Umbilical cord (tissue), 2 donors: ENCODE measurements at places on chromosomes 1 and 21.

DNA sequence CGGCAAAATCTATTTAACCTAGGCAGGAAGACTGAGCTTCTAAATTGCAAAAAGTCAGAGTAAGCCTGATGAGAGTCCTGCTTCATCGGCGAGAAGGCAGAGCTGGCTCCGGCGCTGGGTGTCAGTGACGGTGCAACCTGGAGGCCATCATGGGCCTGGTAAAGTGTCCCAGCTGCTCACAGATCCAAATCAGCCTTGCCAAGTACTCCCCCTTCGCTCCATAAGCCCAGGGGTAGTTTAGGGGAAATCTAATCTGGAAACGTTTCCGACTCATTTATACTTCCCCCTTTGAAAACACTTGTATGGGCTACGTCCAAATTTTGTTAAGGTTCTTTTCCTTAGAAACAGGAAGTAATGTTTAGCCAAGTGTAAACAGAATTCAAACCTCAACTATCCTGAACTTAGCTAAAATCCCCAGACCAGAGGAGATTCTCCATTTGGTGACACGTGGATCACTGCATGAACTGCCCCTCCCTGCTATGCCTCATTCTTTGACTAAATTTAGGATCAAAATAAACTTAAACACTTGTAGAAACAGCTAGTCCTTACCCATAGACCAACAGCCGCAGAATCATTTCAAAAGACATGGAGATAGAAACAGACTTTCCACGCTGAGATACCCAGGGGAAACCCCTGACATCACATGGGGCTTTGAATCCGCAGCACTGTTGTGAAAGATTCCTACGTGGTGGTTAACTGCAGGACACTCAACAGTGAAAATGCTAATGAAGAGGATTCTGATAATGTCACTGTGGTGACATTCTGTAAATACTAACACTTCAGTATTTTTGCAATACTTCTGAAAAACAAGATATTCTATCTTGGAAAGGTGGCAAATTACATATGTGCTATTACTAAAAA is 172.7 kb downstream of the TGFBR3 start:
- peak; percentile 78 for DNase-seq

DNA sequence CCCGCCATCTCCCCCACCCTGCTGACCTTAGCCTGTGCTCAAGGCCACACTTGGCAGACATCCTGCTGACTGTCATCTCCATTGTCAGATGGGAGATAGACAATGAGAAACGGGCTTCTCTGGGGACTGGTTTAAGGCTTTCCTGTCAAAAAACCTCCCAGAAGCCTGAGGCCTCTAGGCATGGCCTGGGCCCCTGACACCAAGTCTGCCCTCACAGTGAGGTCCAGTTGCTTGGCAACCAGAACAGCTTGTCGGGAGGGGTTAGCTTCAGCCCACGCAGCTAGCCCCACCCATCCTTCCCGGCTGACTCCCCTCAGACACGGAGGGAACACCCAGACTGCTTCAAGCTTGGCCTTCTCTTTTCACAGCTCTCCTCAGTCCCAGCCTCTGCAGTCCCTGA is 11.0 kb downstream of the PLEKHA6 start:
- peak; percentile 97 for DNase-seq

DNA sequence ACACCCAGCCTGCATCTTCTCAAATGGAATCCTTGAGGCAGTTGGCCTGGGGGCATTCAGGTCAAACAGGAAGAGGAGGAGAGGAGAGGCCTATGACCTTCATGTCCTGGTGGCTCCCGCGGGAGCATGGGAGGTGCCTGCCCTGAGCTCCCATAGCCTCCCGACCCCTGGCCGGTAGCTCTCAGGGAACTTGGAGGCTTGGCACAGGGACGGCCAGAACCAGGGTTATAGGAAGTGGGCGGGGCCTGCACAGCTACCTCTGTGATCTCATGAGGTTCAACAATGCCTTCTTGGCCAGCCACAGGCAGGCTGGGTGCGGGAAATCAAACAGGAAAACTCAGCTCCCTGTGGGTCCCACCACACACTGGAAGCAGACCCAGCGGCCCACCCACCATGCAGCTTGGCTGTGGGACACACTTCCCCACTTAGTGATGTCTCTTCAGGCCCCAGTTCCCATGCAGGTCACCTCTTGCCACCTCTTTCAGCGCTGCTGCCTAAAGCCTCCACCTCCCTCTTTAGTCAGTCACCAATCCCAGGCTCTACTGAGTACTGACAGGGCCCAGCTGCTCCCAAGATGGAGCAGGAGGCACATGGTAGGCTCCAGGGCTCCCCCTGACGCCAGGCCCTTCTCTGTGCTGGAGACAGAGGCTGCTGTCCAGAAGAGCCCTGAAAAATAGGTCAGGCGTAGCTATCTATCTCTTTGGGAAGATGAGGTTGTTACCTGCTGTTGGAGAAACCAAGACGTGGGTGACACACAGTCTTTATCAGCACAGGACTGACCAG is at the start of gene SLFNL1:
Gene SLFNL1 (minus strand): TSS at position 200 of the 783 bp plus-strand sequence. CDS start 1,065 bp downstream, outside the sequence.
- peak; percentile 26 for DNase-seq

DNA sequence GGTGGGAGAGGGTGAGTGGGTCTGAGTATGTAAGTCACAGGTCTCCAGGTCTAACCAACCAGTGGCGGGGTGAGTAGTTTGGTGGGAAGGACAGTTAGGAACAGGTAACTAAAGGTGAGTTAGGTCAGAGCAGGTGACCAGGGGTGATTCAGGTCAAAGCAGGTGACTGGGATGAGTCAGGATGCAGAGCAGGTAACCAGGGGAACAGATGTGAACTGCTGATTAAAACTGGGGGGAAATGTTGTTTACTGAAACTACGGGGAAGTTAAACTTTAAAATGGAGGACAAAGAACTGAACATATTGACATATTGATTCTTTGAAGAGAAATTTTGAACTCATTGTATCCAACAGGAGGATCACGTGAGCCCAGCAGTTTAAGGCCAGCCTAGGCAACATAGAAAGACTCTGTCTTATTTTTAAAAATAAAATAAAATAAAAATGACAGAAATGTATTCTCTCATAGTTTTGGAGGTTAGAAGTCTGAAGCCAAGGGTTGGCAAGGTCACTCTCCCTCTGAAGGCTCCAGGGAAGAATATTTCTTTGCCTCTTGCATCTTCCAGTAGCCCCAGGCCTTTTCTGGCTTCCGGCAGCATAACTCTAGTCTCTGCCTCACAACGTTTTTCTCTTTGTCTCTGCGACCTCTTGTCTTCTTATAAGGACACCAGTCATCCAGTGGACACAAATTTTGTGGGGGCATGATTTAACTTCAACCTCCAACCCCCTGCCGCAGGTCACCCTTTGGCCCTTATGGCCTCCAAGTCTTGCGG is 64.3 kb upstream of the TINAGL1 start:
- DNase-seq, result no peak
